NCI-H226 (cell line): ENCODE measurements at places on chromosomes 5 and 9.

- DNase-seq = peak; percentile 23
Measured at GRCh38 chr9:91037511-91038482, 236.2 kb downstream of the SYK start.

DNA sequence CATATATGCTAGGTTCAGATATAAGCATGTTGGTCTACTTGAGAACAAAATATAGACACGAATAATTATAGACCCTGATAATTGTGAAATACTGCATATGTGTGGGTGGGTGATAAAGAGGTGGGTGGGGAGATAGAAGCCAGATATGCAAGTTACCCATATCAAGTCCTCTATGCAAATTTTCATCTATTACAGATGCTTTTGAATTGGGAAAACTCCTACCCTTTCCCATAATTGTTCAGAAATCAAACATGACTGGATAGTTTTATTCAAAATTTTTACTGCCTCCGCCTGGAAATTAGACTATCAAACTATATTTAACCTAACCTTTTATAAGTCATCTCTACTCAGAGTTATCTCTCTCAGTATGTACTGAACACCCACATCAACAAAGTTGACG lies 157.5 kb downstream of the MEF2C start:
- DNase-seq = no peak

DNA sequence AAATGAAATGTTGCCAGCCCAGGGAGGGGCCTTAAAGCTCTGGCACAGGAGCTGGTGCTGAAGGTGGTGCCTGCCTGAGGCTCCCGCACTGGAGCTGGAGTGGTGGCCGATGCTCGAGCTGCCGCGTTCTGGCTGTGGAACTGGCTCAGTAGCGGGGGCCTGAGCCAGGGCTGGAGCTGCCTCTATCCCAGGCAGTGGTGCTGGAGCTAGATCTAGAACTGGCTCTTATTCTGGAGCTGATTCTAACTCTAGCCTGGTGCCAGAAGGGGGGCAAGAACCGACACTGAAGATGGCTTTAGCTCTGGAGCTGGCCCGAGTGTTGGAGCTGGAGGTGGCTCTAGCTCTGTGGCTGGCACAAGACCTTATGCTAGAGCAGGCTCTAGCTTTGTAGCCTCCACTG lies 19.2 kb downstream of the OBP2B start:
- no peak for DNase-seq

- DNase-seq = no peak
Measured at GRCh38 chr5:176624938-176625337, 5.4 kb downstream of the SNCB start.

DNA sequence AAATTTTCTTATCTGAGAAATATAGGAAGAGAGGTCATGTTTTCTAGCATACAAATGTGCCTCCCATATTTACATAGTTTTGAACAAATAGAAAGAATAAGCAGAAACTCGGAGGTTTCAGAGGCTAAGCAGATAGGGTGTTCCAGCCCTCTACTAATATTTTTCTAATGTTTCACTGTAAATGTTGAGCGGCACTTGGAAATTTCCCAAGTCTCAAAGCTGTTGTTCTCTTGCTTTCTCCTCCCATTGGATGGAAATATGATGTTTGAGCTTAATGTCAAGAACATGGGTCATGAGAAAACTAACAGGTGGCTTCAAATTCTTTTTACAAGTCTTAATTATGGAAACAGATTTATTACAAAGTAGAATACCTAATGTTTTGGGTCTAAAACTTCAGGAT lies 5.1 kb downstream of the SPINK1 start:
- no peak for DNase-seq

DNA sequence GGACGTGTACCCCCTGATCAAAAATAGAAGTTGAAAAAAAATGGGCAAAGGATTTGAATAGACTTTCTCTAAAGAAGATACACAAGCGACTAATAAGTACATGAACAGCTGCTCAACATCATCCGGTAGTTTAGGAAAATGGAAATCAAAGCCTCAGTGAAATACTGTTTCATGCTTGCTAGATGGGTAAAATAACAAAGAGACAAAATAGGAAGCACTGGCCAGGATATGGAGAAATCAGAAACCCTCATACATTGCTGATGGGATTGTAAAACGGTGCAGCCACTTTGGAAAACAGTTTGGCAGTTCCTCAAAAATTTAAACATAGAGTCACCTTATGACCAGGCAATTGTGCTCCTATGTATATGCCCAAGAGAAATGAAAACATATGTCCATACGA lies 65.0 kb upstream of the SUB1 start:
- no peak for DNase-seq

DNA sequence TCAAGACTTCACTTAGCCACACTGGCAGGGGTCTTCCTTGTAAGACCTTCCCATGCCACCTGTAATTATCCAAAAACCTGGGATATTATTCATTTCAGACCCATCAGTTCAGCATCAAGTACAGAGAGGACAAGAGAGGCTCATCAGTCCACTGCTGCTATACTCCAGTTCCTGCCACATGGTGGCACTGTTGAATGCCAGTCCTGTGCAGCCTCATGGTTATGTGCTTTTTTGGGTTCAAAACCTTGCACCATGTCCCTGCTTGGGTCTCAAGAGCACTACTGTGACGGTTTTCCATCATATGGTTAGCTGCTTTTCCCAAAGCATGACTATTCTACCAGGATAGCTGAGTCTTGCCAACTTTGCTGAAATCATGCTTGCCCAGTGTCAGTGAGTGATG lies 8.5 kb downstream of the PTGS1 start:
- DNase-seq = no peak

DNA sequence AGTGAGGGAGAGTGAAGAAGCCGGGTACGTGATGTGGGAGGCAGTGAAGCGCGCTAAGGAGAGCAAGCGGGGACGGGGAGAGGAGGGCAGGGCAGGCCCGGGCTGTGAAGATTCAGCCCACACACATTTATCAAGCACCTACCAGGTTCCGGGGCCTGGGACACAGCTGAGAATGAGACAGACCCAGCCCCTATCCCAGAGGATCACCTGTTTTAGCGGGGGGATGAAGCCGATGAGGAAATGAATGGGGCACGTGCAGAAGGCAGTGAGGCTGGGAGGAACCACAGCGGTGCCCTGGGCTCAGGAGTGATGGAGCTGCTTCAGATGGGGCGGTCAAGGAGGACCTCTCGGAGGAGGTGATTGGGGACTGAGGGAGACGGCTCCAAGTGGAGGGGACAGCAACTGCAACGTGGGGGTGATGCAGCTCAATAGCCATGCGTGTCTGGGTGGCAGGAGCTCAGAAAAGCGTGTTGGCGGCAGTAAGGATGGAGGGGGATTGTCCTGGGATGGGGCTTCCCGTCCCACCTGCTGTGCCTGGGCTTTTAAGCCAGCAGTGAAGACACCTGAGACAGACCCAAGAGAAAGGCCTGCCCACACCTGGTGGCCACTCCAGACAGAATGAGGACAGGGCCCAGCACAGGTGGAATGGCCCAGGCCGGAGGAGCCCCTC lies 77.5 kb upstream of the UNC5A start:
- DNase-seq = no peak

GRCh38 chr5:85896514-85896913 lies 721.2 kb upstream of the COX7C start:
- DNase-seq = no peak

DNA sequence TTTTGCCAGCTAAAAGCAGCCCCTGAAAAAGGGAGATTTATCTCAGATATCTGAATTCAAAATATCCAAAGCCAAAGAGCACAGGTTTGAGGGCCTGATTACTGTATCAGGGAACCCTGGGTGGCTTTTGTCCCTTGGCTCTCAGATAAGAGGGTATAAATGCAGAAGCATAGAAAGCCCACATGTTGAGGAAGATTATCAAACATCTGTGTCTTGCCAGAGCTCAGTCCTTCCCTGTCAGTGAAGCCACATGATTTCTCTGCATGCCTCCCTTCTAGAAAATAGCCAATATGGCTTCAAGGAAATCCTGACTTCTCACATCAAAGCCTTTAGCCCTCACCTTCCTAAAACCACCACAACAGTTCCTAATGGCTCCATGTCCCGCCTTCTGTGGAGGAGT lies 408.0 kb upstream of the DMAC1 start:
- DNase-seq = no peak

GRCh38 chr5:67808340-67808739 lies 407.2 kb upstream of the PIK3R1 start:
- no peak for DNase-seq

DNA sequence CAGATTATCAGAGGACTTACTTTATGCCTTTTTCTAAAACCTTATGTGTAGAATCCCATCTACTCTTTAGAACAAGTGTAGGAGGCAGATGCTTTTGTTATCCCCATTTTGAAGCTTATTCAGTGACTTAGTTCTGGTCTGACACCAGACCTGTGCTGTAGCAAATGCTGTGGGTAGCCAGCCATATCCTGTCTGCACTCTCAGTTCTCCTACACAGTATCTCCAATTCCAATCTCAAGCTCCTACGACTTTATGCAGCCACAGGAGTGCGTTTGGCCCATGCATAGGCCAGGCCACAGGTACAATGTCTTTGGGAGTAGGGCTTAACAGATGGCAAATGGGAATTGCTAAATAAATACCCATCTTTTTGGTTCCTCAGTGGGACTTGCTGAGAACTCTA lies 292.6 kb downstream of the MCTP1 start:
- no peak for DNase-seq

- no peak for DNase-seq
Measured at GRCh38 chr5:168251259-168251658, 40.2 kb upstream of the WWC1 start.

- no peak for DNase-seq
Measured at GRCh38 chr5:103375350-103375749, 116.8 kb downstream of the MACIR start.

DNA sequence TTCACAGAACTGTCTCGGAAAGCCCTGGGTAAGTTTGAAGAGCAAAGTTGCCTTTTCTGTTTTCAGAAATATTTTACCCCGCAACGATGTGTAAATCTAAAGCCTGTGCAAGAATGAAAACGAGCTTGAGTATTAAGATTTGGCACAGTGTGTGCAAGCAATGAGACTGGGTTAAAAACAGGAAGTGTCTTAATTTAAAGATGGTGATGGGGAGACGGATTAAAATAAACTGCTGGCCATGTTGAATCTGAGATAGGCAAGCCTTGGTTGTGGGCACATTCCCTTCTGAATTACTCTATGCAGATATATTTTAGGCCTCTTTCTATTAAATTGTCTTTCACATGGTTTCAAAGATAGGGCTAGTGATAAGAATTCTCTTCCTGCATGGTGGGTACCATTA lies 294.2 kb upstream of the DMRT1 start:
- no peak for DNase-seq

DNA sequence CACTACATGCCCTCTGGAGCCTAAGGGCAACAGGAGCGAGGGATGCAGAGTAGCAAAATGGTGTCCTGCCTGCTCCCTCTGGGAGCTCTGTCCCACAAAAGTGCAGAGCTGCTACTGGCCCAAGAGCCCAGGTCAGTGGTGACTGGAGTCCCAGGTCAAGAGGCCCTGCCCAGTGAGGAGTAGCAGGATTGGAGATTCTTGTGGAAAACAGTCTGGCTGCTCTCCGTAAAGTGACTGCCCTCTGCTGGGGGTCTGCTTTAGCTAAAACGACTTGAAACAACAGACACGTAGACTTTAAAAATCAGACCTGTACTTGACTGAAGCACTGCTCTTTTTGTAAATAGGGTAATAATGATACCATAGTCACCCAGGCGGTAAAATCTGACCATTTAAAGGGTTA lies 917.0 kb downstream of the MAT2B start:
- DNase-seq = no peak

GRCh38 chr5:171523781-171524180 lies 104.3 kb downstream of the FGF18 start:
- DNase-seq = no peak

DNA sequence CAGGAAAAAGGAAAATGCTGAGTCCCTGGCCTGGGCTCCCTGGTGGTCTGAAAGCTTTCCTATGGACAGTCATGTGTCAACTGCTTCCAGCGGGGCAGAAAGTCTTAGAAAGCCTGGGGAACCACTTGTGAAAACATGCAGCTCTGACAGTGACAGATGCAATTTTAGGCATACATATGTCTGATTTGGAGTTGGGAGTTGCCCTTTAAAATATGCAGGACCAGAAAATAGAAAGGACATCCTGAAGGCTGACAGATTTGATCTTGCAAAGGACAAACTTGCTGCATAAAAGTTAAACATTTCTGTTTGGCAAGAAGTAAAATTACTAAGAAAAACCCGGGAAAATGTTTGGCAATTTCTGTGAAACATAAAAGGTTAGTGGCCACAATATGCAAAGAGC lies 23.8 kb downstream of the GADD45G start:
- no peak for DNase-seq

DNA sequence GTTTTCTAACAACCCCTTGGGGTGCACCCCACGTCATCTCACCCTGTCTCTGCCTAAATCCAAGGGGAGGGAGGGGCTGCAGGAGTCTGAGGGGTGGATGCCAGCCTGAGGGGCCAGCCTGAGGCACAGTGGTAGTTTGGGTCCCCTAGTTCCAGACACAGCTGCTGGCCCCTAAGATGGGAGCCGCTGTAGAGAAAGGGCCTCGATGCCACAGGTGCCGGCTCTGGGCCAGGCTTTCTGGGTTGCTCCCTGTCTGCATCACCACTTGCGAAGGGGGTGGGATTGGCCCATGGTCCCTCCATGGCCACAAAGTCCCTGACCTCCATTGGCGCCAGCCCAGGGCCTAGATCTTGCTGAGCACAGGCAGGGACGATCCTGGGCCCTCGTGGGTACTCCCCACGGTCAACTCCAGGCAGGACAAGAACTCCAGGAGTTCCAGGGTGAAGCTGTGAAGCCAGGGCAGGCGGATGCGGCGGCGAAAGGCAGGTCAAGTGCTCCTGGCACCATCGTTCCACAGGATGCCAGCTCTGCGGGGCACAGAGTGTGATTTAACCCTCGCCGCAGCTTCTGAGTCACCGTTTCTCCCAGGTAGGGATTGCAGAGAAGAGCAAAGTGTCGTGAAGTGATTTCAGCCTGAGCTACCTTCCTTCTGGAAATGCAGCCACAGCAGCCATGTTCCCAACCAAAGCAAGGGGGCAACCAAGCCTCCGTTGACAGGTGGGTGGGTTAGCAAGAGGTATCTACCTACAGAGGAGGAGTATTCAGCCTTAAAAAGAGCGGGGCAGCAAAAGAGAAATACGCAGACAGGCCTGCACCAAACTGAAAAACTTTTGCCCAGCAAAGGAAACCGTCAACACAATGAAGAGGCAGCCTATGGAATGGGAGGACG lies 41.6 kb upstream of the EXOC3 start:
- no peak for DNase-seq

DNA sequence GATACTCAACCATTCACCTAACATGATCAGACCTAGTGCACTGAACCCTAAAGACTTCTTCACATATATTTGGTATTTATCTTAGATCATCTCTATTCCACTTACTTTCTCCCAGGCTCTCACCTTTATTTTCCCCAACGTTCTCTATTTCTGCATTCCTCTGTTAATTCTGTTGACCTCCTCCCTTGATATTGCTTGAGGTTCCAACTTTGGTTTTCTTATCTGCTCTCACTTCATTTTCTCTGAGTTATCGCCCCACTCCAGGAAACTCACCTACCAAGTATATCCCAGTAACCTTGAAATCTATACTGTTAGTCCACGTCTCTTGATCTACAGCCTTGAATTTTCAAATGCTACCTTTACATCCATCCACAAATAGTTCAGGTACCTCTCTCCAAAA lies 9.2 kb downstream of the NADK2 start:
- no peak for DNase-seq
